ENCODE measurements at places on chromosomes 7 and 10. TPM values are rescaled to one million over a fixed set of nuclear protein-coding genes. Genes with fewer than 3 reads are reported as not detected.
A peak's percentile ranks its signal among the peaks of the same experiment; 100 is the strongest.

PNLIP gene
- not detected for total RNA-seq

TSPAN12 gene
- not detected for total RNA-seq

ZNF282 gene
- total RNA-seq = 116 TPM

TET1 gene
- 1.6 TPM for total RNA-seq

PRKG1 gene
- total RNA-seq = not detected

PTN gene
- 0.11 TPM for total RNA-seq

GRCh38 chr7:41164440-41164839 lies 538.5 kb downstream of the INHBA start:
- H3K4me1 ChIP-seq = no peaks in the 10 kb centered on the region
- H3K27me3 ChIP-seq = no peaks in the 10 kb centered on the region
- H3K36me3 ChIP-seq = no peaks in the 10 kb centered on the region
- no peak for DNase-seq

GRCh38 chr7:22853674-22854157 lies 31.1 kb upstream of the TOMM7 start:
- H3K27me3 ChIP-seq = peaks cover under 1% of the 10 kb centered on the region
- peak overlapping the region; percentile 88 for H3K4me3 ChIP-seq
- peaks cover 25% of the 10 kb centered on the region for H3K4me1 ChIP-seq
- DNase-seq = peak; percentile 59
- peaks cover 40% of the 10 kb centered on the region for H3K36me3 ChIP-seq

- H3K27ac ChIP-seq = peak overlapping the region; percentile 89
- no peaks in the 10 kb centered on the region for H3K36me3 ChIP-seq
- H3K27me3 ChIP-seq = no peaks in the 10 kb centered on the region
- H3K4me1 ChIP-seq = peaks cover 48% of the 10 kb centered on the region
Measured at GRCh38 chr10:110387983-110388686, 83.4 kb upstream of the SMNDC1 start.

- H3K27me3 ChIP-seq = peaks cover 1% of the 10 kb centered on the region
- no peak overlapping the region for H3K4me3 ChIP-seq
- H3K36me3 ChIP-seq = no peaks in the 10 kb centered on the region
- no peak for DNase-seq
- H3K4me1 ChIP-seq = no peaks in the 10 kb centered on the region
Measured at GRCh38 chr7:138208864-138209263, 132.6 kb downstream of the AKR1D1 start.

DNA sequence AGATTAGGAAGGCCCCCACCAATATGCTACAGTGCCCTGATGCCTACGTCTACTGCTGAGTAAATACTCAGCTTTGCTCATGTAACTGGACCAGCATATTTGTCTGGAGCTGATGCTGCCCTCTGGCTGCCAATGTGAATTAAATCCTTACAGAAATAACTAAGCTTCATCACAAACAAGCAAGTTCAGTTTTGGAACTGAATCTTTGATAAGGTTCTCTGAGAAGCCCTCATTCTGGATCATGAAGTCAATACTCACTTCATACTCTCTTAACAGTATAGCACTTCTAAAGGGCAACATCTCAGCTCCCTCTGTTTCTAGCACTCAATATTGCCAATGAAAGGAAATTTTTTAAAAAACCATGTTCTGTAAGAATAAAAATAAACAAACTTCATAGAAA lies 246.7 kb downstream of the ETV1 start:
- H3K27ac ChIP-seq = no peak overlapping the region
- no peaks in the 10 kb centered on the region for H3K36me3 ChIP-seq
- H3K4me3 ChIP-seq = no peak overlapping the region

DNA sequence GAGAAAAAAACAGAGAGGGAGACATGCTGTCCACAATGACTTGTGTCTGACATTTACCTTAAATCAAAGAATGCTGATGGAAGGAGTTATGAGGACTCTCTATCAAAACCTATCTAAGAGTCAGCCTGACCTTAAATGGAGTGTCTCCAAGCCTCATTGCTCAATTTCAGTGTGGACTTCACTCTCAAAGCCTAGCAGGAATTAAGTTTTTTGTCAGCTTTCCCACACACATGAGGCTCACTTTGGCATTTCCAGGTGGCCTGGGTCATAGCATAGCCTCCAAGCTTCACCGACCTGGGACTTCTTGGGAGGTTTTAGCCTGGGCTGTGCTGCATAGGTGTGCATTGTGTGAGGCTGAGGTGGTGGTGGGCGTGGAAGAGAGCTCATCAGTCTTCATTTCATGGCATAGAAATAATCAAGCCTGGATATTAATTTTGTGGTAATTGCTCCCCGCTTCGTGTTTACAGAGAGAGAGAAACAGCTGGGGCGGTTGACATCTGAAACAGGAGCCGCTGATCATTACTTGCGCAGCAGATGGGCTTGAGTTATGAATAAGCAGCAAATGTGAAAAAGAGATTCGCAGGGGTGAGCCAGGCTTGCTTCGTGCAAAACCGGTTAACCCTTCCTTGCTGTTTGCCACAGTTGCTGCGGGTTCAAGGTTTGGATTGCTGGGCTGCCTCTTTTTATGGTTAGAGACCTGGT lies 647.8 kb downstream of the INHBA start:
- H3K4me1 ChIP-seq = no peaks in the 10 kb centered on the region
- DNase-seq = no peak
- no peaks in the 10 kb centered on the region for H3K27me3 ChIP-seq
- no peaks in the 10 kb centered on the region for H3K36me3 ChIP-seq
- H3K4me3 ChIP-seq = no peak overlapping the region

DNA sequence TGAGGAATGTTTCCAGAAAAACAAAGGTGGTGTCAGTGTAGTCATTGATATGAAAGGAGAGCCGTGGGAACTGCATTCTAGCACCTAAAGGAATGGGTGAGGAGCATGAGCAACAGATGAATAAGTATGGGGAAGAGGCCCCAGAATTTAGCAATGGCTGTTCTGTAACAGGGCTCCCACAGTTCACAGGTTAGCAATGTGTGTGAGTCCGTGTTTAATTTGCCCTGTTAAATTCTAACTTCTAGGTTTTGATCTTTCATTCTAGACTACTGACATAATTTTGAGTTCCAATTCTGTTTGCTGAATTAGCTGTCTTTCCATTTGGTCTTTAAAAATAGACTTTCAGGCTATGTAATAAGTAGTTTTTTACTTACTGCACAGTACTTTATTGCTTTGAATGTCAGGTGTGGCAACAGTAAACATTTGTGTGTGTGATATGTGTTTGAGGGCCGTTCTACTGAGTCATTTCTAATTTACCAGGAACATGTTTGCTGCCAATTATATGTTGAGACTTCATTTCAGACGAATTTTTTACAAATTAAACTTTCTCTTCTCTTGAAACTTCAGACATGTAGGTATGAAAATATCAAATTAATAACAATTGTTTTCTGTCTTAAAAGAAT lies 8.8 kb downstream of the STK17A start:
- H3K4me3 ChIP-seq = no peak overlapping the region
- DNase-seq = no peak
- H3K27ac ChIP-seq = peak overlapping the region; percentile 10
- no peaks in the 10 kb centered on the region for H3K27me3 ChIP-seq
- peaks cover 50% of the 10 kb centered on the region for H3K36me3 ChIP-seq
- H3K4me1 ChIP-seq = peaks cover 71% of the 10 kb centered on the region

DNA sequence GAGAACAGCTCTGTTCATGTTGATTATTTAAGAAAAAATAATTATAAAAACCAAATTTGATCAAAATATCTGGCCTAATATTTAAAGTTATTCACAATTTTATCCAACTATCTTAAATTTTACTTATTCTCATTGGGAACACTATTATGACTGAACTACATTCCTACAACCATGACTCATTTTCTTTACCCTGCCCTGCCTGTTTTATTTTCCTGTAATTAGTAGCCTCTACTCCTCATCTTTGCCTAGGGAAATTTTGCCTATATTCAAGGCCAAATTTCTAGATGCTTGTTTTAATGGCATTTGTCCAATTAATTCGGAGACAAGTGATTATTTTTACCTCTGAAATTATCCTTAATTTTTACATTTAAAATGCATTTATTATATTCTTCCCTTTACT lies 289.7 kb upstream of the TMEM229A start:
- H3K4me3 ChIP-seq = no peak overlapping the region
- no peak for DNase-seq
- H3K27ac ChIP-seq = no peak overlapping the region
- no peaks in the 10 kb centered on the region for H3K27me3 ChIP-seq
- no peaks in the 10 kb centered on the region for H3K4me1 ChIP-seq
- H3K36me3 ChIP-seq = no peaks in the 10 kb centered on the region

- H3K27me3 ChIP-seq = no peaks in the 10 kb centered on the region
- DNase-seq = no peak
- H3K4me1 ChIP-seq = peaks cover 53% of the 10 kb centered on the region
- H3K27ac ChIP-seq = peak overlapping the region; percentile 98
Measured at GRCh38 chr10:3780771-3781467, 4.1 kb downstream of the KLF6 start.

DNA sequence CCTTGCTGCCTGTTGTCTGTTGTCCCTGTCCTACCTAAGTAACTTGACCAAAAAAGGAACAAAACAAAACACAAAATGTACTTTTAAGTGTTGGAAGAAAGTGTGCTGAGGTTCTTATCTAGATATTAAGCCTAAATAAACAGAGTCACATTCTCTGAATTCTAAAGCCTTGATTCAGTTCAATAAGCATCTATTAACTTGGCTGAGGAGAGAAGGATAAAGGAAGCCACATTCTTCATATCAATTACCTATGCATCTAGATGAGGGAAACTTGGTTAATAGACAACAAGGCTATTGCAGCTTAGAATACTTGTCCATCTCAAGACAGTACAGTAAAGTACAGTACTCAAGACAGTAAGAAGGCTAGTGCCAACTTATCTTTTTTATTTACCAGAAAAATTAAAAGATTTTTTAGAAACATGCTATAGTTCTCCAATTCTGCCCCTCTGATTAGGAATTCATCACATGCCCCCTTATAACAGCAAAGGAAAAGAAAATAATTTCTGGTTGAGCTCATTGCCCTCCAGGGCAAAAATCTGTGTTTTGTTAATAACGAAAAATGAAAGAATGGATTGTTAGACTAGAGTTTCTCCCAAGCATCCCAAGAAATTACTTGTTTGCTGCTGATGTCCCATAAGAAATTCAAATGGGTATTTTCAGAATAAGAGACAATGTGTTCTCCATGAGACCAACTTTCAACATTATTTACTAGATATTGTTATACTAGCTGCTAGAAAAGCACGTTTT lies 546.5 kb upstream of the SEMA3D start:
- no peaks in the 10 kb centered on the region for H3K27me3 ChIP-seq
- no peaks in the 10 kb centered on the region for H3K4me1 ChIP-seq
- H3K27ac ChIP-seq = no peak overlapping the region
- no peaks in the 10 kb centered on the region for H3K36me3 ChIP-seq
- no peak overlapping the region for H3K4me3 ChIP-seq

GRCh38 chr10:85235258-85235657 lies 906.9 kb downstream of the CCSER2 start:
- no peaks in the 10 kb centered on the region for H3K27me3 ChIP-seq
- no peak overlapping the region for H3K4me3 ChIP-seq
- no peaks in the 10 kb centered on the region for H3K36me3 ChIP-seq
- no peak for DNase-seq
- no peaks in the 10 kb centered on the region for H3K4me1 ChIP-seq

DNA sequence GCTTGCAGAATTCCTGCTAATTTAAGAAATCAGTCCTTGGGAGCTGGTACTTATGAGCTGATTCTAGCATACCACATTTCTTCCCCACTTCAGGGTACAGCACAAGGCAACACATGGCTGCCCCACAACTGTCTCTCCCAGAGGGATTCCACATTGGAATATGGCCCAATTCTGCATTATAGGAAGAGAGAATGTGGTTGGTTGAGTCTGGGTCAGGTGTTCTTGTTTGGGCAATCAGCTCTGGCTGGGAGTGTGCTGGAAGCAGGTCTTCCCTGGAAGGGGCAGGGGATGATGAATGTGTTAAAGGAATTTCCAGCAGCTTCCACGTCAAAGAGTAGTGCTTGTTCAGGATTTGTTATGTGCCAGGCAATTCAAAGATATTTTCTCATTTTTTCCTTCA lies 95.7 kb downstream of the BUB3 start:
- no peak for DNase-seq
- no peaks in the 10 kb centered on the region for H3K27me3 ChIP-seq
- H3K36me3 ChIP-seq = no peaks in the 10 kb centered on the region
- H3K27ac ChIP-seq = no peak overlapping the region
- H3K4me1 ChIP-seq = no peaks in the 10 kb centered on the region

- H3K4me3 ChIP-seq = peak overlapping the region; percentile 99
- DNase-seq = peak; percentile 39
- peaks cover 47% of the 10 kb centered on the region for H3K36me3 ChIP-seq
- no peaks in the 10 kb centered on the region for H3K27me3 ChIP-seq
Measured at GRCh38 chr10:5812283-5813090, 747 bp downstream of the GDI2 start.

DNA sequence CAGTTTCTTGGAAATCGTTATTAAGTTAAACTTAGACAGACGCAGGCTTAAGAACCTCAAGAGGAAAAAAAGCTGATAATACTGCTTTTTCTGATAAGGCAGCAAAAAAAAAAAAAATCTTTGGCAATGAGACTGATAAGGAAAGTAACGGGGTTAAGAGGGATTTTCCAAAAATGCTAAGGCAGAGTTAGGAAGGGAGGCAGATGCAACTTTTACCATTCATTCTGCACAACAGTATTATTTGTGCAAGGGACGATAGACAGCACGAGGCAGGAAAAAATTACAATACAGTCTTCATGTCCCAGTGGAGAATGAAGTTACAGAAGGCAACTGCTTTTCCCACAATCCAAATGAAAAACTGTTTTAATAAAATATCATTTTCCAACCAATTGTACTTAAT lies 194.0 kb downstream of the DOCK4 start:
- DNase-seq = no peak
- no peaks in the 10 kb centered on the region for H3K36me3 ChIP-seq
- no peak overlapping the region for H3K4me3 ChIP-seq
- H3K4me1 ChIP-seq = peaks cover 3% of the 10 kb centered on the region

GRCh38 chr10:29835055-29835454 lies 200.3 kb upstream of the SVIL start:
- no peak overlapping the region for H3K4me3 ChIP-seq
- peaks cover 1% of the 10 kb centered on the region for H3K27me3 ChIP-seq
- no peaks in the 10 kb centered on the region for H3K36me3 ChIP-seq
- no peak for DNase-seq
- H3K4me1 ChIP-seq = no peaks in the 10 kb centered on the region

DNA sequence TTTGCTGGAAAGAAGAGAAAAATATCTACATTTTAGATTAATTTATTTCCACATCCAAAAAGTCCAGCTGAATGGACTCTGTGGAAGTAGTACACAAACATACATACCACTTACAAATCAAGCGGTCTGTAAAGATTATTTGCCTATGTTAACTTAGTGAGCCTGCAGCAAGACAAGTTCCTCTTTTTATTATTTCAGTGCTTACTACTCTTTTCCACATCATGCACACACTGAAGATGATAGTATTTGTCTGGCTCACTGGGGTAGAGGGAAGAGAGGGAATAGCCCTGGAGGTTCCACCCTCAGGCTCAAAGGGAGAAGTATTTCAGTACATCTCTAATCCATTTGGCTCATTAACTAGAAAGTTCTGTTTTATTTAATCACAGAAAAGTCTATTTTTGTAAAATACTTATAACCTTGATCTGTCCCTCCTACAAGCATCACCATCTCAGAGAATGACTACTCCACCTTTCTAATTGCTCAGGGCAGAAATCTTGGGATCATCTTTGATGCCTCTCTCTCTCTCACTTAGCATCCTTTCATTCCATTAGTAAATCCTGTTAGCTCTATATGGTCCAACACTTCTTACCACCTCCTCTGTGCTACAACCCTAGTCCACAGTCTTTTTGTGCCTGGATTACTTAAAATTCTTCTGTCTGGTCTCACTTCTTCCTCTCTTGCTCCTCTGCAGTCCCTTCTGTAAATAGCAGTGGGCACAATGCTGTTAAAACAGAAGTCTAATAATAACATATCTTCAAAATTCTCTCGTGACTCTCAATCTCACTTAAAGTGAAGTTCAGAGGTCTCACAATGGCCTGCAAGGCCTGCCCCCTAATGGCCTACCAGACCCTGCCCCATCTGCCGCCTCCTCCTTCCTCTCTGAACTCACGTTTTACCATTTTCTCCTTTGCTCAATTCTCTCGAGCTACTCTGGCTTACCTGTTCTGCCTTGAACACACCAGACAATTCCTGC lies 64.3 kb upstream of the CCDC6 start:
- H3K27ac ChIP-seq = no peak overlapping the region
- no peak for DNase-seq
